ENCODE measurements at places on chromosomes 7 and 10.
A peak's percentile ranks its signal among the peaks of the same experiment; 100 is the strongest.

DNA sequence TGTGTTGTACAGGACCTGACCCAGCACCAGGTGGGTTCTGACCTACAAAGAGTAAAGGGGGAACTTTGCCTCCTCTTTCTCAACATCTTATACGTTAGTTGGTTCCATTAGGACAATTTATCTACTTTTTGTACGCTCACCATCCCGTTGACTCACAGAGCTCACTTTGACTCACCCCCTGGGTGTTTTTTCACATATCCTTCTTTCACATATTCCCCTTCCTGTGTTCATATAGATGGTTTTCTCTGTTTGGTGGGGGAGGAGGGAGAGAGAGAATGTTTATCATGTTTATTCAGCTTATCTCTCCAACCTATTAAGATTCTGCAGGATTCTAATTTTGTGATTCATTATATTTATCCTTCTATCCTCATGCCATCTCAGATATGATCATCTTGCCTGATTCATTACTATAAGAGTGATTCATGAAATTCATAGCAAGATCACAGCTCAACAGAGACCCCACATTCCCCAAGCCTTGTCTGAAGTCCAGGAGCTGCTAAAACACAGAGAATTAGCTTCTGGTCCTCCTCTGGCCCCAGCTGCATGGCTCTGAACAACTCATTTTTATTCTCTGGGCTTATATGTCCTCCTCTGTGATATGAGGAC lies 37.2 kb downstream of the PRSS2 start:
- no peak for DNase-seq

DNA sequence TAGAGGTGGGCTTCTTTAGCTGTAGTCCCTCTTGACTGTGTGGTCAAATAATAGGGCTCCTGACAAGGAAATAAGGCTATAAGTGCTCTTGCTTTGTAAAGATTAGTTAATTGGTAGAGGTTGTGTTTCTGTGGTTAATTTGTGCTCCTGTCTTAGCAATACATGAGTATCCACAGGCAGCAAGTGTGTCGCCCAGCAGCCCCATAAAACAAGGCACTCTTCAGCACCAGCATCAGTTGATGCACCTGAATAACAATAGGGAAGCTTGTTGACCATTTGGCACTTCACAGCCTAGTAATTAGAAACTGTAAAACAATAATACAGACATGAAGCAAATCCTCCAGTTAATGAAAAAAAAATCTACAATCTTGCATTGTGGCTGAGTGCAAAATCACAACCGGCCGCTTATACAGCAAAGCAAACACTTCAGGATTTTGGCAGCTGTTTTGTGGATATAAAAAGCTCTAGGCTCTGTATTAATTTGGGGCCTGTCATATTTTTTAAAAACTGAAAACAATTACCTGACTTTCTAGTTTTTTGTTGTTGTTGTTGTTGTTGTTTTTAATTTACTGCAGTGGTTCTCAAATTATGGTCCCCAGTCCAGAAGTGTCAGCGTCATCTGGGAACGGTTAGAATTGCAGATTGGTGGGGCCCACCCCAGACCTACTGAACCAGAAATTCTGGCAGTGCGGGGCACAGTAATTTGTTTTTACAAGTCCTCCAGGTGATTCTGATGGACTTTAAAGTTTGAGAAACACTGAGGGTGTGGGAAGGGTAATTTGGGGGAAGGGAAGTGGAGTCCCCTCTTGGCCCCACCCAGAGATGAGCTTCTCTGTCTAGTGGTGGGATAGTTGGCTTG lies 56.8 kb downstream of the AUTS2 start:
- DNase-seq, result no peak

DNA sequence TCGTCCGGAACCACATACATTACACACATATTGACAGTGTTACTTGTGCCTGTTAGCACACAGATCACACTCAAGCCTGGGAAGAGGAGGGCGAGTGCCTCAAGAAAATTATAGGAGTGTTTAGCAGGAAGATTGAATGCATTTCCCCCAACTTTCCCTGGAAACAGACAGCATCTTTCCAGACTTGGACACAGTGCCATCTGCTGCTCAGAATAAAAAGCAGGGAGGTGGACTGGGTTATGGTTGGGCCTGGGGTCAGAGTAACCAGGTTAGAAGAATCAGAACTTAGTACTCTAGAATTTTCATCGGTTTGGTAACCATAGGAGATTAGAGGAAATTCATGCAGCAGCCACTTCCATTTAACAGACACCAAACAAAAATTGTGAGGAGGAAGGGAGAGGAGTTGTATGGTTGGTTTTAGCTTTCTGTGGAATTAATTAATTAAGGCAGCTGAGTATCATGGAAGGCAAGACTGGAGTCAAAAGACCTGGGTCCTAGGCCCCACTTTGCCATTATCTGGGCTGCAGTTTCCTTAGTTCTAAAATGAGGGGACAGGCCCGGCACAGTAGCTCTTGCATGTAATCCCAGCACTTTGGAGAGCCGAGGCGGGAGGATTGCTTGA lies 43.4 kb upstream of the OPTN start:
- no peak for DNase-seq

- DNase-seq, result no peak
These were observed 413.5 kb upstream of the SEMA3D start for GRCh38 chr7:85600395-85600794.

GRCh38 chr10:12720217-12720981 lies 281.1 kb downstream of the CCDC3 start:
- no peak for DNase-seq

DNA sequence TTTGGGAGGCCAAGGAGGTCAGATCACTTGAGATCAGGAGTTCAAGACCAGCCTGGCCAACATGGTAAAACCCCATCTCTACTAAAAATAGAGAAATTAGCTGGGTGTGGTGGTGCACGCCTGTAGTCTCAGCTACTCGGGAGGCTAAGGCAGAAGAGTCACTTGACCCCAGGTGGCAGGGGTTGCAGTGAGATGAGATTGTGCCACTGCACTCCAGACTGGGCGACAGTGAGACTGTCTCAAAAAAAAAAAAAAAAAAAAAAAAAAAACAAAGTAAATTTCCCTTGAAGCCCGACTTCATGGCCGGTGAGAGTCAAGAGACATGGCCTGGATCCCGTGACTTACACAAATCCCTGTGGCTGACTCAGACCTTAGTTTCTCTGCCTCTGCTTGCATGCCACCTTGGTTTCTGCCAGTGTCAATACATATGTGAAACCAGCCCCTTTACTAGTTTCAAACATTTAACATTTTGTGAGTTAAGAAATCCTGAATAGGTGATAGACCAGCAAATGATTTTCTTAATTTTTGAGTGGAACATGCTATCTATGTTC lies 62.8 kb downstream of the ZEB1 start:
- no peak for DNase-seq

DNA sequence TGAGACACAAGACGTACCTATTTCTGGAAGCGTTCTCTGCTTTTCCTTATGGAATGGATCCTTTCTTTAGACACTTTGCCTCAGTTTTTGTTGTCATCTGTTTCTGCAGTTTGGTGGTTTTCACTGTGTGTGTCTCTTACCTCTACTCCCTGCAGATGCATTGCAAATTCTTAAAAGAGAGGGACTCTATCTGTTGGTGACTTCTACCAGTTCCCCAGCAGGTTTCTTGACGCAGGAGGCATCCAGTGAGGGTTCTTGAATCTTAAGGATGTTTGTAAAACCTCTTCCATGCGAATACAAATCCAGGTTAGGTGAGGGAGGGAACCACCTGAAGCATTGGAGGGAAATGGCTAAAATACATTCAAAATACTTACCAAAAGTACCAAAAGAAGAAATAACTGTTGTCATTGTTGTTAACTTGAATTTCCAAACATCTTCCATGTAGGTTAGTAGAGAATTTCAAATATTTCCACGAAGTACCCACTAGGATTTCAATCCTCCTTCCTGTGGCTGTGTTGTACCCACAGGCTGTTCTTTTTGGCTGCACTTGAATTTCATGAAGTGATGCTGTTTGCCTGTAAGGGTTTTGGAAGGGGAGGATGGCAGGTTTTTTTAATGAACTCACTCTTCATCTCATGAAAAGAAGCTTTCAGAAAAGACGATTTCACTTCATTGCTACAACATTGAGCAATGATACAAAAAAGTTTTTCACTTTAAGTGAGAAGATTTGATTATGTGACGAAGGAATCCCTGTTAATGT lies 32.2 kb downstream of the PLXDC2 start:
- DNase-seq, result no peak

GRCh38 chr10:77856566-77856965 lies 70.0 kb downstream of the DLG5 start:
- DNase-seq, result no peak

DNA sequence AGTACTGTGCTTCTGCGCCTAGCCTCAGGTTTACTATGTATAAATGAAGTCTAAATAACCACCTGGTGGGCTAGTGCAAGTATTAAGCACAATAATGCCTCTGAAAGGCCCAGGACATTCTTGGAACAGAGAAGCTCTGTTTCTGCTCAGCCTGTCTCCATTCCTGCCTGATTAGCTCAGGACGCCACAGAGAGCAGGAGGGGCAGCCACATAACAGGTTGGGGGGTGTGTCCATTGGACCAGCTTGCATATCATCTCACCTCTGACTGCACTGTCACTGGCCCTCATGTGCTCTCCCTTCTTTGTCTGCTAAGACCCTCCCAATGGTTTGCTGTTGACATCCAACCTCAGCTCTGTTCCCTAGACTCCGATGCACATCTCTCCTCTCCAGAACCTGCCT lies 52.8 kb upstream of the IKZF1 start:
- no peak for DNase-seq

DNA sequence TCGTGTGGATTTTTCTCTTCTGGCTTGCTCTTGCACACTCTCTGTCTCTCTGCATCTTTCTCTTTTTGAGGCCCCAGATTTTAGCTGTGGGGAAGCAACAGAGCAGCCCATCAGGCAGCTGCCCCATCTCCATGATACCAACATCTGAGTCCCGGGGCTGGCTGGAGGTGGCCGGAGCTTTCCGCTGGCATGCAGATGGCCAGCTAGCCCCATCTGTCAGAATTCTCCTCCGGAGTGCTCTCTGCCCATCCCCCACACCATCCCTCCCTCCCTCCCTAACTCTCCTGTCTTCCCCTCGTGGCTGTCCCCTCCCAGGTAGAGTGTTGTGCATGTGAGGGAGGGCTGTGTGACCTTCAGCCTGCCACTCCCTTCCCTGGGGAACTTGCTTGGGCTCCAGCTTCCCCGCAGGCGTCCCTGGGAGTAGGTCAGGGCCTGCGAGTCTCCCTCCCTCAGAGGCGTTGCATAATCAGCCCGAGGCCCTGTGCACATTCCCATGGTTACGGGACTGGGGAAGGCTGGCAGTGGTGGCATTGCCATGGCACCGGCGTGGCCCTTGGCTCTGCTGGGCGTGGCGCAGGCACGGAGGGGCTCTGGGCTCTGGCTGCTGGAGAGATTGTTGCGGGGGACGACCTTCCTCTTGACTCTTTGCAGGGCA lies 24.7 kb downstream of the GHRHR start:
- DNase-seq, result no peak

- DNase-seq, result no peak
These were observed 174.8 kb upstream of the KAT6B start for GRCh38 chr10:74651565-74651964.

DNA sequence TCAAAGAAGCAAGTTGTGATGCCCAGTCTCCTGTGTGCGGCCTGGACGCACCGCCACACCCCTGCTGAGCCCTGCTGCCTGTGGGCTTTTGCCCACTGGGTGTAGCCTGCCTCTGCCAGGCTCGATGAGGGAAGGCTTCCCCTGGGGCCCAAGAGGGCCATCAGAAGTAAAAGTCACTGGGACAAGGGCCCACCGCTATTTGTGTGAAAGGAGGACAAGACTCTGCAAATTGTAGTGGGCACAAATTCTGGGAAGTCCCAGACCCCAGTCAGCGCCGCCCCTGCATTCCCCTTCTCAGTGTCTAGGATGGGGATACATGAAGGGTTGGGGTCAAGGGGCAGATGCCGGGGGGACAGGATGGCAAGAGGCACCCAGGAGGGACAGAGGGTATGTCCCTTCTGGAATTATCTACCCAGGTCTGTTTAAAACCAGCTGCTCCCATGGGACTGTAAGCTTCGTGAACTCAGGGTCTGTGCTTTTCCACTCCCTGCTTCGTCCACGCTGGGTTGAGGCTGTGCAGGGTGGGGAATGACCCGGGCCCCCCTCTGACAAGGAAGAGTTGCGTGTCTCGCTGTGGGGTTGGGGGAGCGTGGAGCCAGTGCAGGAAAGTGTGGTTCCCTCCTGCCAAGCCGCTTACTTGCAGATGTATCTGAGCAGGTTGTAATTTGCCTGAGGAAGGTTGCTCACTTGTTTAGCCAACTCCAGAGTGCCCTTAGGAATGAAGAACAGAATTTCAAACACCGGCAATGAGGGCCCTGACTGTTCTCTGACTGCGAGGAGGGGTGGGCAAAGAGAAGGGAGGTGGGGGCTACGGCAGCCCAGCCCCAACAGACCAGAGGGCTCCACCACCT lies 147.2 kb downstream of the MAPK8 start:
- DNase-seq, result no peak

DNA sequence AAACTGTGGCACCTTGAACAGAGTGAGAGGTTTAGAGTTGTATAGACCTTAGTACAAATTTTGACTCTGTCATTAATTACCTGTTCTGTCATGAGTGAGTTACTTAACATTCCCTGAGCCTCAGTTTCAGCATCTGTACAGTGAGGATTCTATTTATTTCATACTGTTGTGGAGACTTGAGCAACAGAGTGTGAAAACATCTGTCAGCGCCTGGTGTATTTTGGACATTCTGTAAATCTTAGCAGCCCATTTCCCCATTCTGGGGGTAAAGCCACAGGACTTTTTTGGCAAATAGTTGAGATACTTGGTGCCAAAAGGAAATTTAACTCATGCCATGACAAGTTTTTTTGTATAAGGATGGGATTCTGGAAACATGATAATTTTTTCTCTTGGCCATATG lies 94.8 kb downstream of the AUTS2 start:
- no peak for DNase-seq

GRCh38 chr10:17228091-17229015 lies at the start of gene VIM:
TSS of gene VIM (plus strand) at chr10:17228241. CDS start at chr10:17229423, 1,182 bp downstream.
- peak; percentile 46 for DNase-seq

GRCh38 chr7:13988065-13988464 lies 1.4 kb downstream of the ETV1 start:
- DNase-seq, result no peak

DNA sequence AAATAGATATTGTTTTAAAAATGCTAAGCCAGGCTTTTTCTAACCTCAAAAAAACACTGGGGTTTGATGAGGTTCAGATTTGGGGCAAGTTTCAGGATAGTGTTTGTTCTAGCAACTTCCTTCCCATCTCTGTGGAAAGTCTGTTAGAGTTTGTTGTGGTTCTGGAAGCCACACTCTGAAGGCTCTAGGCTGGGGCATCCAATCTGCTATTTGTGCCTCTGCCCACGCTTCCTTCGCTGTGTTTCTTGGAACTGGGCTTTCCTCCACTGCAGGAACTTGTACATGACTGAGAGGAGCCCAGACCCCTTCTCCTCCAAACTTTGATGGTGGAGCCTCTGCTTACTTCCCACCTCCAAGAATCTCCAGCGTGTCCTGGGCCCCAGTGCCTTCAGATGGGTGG lies 108.5 kb upstream of the SLC25A13 start:
- no peak for DNase-seq

DNA sequence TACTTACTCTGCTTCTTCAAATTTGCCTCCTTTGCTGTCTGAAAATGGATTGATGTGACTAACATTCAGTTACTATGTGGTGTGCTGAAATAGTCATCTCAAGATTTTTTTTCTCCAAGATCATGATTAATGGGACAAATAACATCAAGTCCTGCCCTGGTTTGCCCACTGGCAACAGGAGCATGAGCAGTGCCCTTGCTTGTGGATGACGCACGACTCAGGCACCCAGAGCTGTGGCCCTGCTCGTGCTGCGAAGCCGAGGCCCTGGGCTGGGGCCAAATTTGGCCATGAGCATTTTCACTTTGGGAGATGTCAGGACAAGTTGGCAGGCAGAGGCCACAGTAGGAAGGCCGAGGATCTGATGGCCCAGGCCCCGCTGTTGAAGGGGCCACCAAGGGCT lies 239.8 kb upstream of the IGFBP3 start:
- DNase-seq, result no peak

GRCh38 chr10:32159264-32159663 lies 103.0 kb upstream of the KIF5B start:
- DNase-seq, result no peak

Measured in esophagus squamous epithelium (tissue), 5 donors.